ENCODE measurements at places on chromosomes 12 and 14.

DNA sequence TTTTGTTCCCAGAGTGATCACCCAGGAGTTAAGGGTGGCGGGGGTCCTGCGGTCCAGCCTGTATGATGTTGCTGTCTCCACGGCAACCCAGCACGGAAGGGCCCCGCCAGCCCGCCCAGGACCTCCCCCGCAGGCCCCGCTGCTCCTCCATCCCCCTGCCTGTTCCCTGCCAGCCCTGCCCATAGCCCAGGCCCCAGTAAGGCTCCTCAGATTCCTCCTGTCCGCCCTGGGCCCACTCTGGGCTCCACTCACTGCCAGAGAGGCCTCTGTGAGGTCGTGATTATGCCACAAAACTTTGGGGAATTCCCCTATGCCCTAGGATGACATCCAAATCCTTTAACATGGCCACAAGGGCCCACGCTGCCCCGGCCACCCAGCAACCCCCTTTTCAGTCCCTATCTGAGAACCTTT lies 20.8 kb downstream of the HSP90AA1 start:
- DNase-seq = no peak

DNA sequence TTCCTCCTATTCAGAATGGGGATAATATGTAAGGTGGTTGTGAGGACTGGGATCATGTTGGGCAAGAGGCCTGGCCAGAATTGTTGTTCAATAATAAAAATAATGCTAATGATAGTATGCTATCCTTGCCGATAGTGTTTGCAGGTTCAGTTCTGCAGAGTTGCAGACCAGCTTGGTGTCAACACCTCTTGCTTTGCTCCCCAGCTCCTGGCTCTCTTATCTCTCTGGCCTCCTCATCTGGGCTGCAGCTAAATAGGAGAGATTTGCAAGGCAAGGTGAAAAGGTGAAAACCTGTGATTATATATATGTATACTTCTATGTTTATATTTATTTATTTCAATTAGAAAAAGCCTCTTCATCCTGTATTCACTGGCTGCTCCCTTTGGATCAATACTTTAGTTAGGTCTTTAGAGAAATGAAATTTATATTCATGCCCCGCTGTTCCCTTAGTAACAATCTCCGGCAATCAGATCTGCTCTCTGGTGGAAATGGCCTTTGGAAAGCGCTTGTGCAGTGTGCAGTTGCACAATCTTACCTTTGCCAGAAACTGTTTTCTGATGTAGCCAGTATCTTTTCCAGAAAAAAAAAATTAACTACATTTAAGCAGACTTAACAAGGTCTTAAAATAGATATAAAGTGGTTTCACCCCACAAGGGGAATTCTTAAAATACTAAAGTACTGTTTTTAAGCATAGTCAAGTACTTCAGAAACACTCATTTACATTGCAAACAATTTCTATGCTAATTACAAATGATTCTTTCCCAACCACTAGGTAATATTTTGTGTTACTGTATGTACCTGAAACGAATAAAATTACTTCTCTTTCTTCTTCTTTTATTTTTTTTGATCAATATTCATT lies 19.1 kb upstream of the ACVR1B start:
- no peak for DNase-seq

GRCh38 chr14:99344051-99344758 lies 72.2 kb upstream of the BCL11B start:
- DNase-seq = no peak

DNA sequence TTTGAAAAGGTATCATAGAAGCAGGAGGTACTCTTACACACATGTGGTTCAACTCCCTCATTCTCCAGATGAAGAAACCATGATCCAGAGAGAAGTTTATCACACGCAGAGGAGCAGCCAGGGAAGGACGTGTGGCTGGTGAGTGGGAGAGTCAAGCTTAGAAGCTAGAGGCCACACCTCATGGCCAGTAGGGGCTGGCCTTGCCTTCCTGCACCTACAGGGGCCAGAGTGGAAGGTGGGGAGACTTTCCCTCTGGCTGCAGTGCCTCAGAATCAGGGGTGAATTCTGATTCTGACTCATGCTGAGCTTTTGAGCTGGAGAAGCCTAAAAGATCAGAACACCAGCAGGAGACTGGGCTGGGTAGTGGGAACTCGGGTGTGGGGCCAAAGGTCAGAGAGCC lies 1067.9 kb downstream of the BCL11B start:
- no peak for DNase-seq

GRCh38 chr14:77043177-77043983 lies 14.9 kb upstream of the IRF2BPL start:
- DNase-seq = no peak

DNA sequence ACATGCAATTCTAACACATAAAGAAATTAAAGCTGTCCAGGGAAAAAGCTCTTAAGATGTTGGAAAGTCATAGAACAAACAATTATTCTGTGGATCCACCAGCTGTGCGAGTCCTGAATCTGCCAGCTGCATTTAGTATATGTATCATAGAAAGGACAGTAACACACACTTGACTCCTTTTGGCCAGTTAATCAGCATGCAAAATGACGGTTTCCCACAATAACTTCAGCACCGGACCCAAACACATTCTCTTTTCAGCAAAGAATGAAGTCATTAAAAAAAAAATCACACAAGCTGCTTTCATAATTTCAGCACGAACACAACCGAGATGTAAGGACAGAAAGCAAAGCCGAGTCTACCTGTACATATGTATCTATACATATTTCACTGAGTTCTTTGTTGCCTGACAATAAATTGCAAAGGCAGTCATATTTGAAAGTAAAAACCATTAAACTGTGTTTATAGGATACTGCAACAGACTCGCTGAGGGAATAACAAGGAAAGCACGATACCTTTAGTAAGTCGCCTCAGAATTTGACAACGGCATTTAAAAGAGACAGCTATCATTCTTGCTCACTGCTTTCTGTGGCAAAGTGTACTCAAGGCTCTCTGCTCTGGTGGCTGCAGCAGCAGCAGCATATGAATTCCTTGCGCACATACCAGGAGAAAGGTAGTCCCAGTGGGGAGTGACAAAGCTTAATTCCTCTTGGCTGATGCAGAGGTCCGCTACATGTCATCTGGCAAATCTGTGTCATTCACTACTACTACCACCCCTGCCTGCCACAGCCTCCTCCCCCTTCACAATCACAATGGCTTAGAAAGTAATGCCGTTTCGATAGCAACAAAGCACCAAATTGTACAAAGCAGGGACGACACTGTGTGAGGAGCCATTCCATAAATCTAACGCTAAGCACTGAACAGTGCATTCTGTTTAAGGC lies at the start of gene GRIP1:
TSS of gene GRIP1 (minus strand) at position 739 of the 938 bp plus-strand sequence. CDS start at position 567, 172 bp downstream.
- no peak for DNase-seq

- DNase-seq = no peak
Measured at GRCh38 chr14:61342486-61342885, 21.1 kb downstream of the PRKCH start.

GRCh38 chr12:75994069-75994740 lies 37.4 kb downstream of the PHLDA1 start:
- no peak for DNase-seq

DNA sequence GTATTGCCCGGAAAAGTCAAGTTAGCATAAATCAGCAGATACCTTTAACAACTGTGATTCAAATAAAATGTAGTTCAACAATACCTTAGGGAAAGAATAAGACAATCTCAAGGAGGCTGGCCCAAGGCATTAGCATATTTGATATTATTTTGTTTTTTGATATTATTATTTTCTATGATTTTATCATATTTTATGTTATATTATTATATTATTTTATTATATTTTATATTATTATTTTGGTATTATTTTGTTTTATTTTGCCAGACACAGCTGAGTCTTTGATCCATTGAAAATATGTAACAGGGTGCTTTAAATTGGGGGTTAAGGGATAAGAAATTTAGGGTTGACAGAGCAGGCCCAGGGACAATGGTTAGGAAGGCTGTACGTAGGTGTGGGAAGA lies 607.9 kb upstream of the USP15 start:
- DNase-seq = no peak

- no peak for DNase-seq
Measured at GRCh38 chr12:131391399-131391798, 319.5 kb upstream of the SFSWAP start.
